ENCODE measurements at places on chromosomes 2 and 18.

GRCh38 chr2:240643811-240644150 is 18.5 kb downstream of the GPR35 start:
- DNase-seq: no peak

DNA sequence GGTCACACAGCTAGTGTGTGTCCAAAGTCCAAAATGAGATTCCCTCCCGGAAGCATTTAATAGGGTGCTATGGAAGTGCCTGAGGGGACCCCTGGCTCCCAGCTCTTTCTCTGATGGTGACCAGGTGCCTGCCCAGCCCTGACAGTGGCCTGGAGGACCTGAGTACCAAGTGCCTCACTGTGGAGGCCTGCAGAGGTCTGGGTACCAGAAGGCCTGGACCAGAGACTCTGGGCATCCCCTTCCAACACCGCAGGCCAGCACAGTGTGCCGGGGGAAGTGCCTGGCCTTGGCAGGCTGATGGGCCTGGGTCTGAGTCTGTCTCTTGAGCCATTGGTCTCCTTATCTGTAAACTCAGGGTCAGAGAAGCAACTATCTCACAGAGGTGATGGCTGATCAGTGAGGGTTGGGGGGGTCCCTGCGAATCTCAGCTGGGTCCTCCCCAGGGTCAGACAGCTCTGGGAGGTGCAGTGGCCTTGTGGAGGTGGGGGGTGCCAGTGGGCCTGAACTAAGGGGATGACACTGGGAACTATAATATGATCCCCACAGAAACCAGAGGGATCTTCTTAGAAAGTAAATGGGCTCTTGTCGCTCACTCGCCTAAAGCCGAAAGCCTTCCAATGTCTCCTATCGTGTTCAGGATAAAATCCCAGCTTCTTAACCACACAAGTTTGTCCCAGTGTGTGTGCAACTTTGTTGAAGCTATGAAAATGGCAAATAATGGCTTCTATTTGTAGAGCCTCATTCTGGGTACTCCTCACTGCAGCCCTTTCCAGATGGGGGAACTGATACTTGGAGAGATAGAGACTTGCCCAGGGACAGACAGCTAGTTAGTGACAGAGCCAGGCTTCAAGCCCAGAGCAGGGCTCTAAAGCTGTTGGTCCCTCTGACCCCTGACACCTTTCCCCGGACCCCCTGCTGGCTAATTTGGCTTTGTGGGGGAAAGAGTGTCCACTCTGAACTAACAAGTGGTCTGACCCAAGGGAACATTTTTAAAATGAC is 225.1 kb downstream of the TFCP2L1 start:
- no peak for DNase-seq

DNA sequence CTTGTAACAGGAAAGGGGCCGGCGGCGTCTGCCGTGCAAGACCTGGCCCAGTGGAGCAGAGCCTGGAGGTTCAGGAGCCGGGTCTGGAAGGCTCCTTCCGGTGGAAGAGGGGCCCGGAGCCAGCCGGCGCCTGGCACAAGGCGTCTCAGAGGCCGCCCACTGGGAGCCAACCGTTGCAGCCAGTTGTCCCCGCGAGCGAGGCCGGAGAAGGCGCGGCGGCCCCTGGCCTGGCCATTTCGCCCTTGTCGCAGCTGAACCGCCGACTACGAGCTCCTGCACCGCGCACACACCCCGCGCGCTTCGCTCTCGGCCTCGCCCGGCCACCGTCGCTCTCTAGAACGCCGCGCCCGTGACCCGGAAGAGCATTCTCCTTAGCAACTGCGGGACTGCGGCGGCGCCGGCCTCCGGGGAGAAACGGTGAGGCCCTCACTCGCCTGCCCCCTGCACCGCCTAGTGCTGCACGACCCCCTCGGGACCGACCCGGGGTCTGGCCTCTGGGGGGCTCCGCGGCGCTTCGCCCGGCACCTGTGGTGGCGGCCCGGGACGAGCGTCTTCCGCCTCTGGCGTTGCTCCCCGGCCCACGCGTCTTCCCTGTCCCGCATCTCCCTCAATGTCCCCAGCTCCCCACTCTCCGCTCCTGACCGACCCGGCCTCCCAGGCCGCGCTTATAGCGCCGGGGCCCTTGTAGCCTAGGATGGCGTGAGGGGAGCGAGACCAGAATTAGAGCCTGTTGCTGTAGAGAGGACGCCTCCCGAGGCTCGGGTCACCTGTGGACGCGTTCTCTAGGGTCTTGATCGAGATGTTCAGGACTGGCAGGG is at the start of gene DIS3L2:
DIS3L2 (plus strand) TSS at position 365 of the 818 bp plus-strand sequence. CDS start 53,215 bp downstream, outside the sequence.
- DNase-seq: peak; percentile 70

- no peak for DNase-seq
Observed at GRCh38 chr2:231189571-231190495, 8.6 kb upstream of the ARMC9 start.

DNA sequence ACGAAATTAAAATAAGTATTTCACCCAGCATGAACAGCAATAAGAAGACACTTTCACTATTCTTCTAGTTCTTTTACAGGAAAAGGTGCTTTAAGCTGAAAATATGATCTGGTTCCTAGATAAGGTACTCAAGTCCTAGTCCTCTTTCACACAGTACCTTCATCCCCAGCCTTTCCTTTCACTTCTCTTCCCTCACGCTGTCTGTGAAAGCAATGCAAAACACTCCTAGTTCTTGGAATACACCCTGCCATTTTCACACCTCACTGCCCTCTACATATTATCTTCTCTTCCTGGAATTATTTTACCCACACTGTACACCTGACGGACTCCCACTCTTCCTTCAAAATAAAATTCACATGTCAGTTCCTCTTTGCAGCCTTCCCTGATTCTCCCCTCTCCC is 82.9 kb downstream of the DNAH7 start:
- no peak for DNase-seq

DNA sequence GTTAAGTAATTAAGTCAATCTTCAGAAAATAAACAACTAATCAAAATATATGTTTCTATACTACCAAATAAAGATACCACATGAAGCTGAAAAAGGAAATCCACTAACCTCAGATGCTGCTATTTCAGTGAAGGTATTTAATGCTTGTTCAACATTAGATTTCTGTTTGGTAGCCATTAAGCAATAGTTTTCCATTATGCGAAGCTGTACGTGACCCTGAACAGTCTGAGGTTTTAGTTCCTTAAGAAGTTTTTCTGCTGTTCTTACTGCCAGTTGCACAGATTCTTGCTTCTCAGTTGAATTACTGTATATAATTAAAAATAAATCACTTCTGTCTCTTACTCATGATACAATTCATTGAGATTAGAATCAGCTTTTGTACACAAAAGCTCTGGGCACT is 65.4 kb downstream of the TTC21B start:
- DNase-seq: no peak

- DNase-seq: no peak
Observed at GRCh38 chr2:33258387-33258786, 218.1 kb upstream of the RASGRP3 start.

GRCh38 chr2:104476563-104476988 is 377.3 kb upstream of the POU3F3 start:
- DNase-seq: no peak

DNA sequence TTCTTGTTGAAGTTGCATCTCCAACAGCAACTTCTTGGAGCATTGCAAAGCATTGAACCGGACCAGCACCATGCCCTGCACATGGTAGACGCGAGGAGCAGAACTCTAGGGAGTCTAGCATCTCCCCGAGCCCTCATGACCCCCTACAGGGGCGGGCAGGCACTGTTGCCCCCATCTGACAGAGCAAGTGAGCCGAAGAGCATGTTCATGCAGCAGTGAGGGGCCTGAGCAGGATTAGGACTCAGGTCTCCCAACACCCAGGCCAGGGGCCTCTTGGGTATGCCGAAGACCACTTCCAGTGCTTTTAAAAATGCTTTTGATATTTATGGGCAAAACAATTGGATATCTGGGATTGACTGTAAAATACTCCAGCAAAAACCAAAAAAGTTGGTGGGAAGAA is 163.3 kb downstream of the TFCP2L1 start:
- no peak for DNase-seq

DNA sequence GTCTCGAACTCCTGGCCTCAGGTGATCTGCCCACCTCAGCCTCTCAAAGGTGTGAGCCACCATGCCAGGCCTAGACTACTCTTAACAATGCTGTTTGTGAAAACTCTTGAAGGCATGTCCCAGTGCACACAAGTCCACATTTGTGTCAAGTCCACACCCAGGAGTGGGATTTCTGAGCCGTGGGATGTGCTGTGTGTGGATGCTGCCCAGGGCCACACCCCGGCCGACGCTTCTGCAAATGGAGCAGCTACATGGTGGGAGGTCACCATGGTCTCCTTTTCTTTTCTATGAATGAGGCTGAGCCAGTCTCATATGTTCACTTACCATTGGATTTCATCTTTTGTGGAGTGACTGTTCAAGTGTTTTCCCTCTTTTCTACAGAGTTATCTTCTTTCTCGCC is 15.8 kb downstream of the SNED1 start:
- no peak for DNase-seq

DNA sequence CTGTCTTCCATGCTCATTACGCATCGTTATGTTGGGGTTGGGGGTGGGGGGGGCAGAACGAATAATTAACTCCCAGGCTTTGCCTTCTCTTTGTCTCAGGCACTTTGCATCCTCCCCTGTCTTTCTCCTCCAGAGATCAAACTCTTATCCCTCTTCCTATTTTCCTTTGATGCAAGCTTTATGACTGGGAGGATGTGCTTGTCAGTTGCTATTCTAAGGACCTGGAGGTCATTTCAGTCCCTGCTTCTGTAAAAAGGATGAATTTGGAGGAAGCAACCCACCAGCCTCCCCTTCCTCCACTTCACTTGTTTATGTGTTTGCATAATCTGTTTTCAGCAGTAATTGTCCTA is 87.5 kb downstream of the ZCCHC2 start:
- DNase-seq: no peak

GRCh38 chr2:14614017-14614416 is 18.5 kb upstream of the LRATD1 start:
- DNase-seq: no peak

- no peak for DNase-seq
Observed at GRCh38 chr18:77177009-77177408, 44.4 kb upstream of the MBP start.

DNA sequence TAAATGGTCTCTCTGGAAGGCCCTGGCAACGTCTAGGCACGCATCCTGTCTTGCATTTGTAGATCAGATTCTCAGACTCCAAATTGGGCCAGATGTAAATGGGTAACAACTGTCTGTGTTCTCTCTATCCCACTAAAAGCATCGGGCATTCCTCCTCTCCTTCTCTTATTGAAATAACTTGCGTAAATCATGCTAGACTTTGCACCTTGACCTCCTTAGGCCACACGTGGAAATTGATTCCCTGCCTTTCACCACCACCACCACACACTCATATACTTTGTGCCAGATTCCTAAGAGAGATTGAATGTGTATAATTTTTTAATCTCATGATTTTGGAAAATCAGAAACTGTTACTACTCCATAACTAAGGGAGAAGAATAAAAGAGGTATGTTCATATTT is 21.3 kb downstream of the MAPRE3 start:
- no peak for DNase-seq

GRCh38 chr18:75799449-75800330 is 372.2 kb upstream of the SMIM21 start:
- DNase-seq: no peak

GRCh38 chr2:235634435-235635158 is 140.8 kb downstream of the AGAP1 start:
- no peak for DNase-seq

DNA sequence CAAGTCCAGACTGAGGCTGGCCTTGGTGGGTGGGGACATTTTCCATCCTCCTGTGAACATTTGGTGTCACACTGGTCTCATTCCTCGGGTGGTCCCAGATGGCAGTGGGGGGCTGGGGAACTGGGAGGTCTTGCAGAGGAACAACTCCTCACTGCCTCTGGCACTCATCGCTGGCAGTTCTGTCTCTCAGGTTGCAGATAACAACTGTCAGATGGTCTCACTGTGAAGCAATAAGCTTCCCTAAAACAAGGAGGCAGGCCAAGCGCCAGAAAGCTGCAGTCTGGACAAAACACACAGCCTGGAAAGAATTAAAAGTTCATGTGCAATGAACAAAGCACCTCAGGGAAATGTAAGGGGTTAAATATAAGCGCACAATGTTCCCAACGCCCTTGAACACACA is 78.1 kb downstream of the IRS1 start:
- DNase-seq: no peak

DNA sequence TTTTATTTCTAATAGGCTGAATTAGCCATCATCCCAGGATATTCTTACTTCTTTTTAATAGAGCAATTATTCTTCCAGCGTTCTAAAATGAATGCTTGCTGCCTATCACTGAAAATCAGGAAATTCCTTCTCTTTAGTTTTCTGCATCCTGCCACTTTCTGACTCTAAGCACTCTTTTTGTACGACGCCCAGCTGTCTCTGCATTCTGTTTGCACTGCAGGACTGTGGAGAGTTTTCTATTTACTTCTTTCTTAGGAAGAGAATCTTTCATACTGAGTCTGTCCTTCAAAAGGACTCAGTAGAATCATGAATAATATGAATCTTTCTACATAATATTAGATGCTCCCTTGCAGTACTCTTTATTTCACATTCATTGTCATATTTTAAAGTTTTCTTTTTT is 360.4 kb upstream of the DSEL start:
- DNase-seq: no peak

GRCh38 chr2:96661324-96661723 is 18.8 kb downstream of the FER1L5 start:
- DNase-seq: no peak

- DNase-seq: no peak
Observed at GRCh38 chr2:84969511-84970209, 1.3 kb upstream of the KCMF1 start.

DNA sequence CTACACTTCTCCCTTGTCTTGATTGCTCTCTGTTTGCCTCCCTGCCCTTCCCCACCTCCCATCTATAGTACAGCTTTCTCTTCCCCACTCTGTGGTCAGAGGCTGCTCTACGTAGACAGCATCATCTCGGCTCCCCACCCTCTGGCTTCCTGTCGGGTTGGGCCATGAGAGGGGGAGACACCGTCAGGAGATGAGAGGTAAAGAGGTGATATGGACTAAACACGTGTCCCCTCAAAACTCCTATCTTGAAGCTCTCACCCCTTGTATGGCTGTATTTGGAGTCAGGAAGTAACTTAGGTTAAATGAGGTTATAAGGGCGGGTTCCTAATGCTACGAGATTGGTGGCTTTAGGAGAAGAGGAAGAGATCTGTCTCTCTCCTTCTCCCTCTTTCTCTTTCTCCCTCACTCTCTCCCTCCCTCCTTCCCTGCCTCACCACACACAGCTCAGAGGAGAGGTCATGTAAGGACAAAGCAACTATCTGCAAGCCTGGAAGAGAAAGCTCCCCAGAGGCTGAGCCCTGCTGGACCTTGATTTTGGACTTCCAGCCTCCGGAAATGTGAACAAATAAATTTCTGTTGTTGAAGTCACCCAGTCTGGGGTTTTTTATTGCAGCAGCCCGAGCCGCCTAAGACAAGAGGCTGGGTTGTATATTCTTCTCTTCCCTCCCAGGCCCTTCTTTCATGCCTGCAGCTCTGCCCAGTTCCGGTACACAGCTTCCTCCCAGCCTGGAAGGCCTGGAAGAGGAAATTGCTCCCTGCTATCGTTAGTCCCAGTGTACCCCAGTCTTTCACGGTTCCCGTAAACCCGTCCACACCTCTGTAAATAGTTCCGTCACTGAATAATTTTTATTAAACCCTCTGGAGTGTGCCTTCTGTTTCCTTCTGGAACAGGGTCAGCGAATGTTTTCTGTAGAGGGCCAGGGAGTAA is 138.0 kb downstream of the AKAIN1 start:
- DNase-seq: no peak

Data from stimulated activated CD4-positive, alpha-beta T cell treated with anti-CD3 and anti-CD28 coated beads, Interleukin-1b, Interleukin-23, amount 100 ng/mL, for 4 hours (primary cell).